NAMALWA (cell line): ENCODE measurements at places on chromosomes 5 and 9.

DNA sequence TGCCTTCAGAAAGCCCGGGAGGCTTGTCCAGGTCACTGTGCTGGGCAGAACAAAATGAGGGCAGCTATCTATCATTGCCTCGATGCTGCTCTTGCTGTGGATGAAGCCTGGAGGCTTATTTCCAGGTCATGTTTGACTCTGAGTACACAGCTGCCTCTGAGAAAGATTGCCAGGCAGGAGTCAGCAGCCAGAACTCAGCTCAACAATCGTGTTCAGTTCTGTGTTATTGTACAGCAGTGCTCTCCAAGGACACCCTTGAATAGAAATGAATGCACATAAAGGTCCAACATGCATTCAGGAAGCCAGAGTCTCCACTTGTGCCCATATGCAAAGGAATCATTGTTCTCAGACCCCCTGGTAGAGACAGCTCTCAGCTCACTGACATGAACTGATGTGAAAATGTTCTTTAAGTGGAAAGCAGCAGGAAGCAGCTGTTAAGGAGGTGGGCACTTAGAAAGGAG, 61.7 kb upstream of the ZFR start:
- no peak for DNase-seq

DNA sequence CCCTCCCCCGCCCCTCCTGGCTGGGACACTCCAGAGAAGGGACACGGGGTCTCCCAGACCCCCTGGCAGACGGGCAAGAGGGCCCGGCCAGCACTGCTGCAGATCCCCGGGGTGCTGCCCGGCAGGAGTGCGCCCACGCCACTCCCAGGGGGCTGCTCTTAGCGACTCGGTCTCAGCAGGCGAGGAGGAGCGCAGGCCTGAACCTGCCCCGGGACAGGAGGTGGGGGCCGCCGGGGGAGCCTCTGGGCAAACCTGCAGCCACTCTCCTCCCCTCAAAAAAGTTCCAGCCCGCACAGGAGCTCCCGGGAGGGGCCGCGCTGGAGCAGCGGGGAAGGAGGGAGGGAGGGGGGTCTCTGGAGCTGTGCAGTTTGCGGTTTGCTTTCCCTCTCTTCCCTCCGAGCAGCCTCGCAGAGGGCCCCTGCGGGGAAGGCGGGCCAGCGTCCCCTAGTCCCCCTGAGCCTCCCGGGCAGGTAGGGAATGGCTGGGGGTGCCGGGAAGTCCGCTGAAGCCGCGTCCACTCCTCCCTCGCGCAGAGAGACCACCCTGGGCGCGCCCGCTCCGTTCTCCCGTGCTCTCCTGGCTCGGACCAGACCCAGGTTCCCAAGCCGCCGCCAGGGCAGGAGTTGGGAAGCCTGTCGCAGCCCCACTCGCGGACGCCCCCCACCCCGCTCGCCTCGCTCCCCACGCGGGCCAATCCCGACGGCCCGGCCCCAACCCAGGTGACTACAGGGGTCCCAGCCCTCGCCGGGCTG, 44.2 kb downstream of the NACC2 start:
- DNase-seq, result no peak

DNA sequence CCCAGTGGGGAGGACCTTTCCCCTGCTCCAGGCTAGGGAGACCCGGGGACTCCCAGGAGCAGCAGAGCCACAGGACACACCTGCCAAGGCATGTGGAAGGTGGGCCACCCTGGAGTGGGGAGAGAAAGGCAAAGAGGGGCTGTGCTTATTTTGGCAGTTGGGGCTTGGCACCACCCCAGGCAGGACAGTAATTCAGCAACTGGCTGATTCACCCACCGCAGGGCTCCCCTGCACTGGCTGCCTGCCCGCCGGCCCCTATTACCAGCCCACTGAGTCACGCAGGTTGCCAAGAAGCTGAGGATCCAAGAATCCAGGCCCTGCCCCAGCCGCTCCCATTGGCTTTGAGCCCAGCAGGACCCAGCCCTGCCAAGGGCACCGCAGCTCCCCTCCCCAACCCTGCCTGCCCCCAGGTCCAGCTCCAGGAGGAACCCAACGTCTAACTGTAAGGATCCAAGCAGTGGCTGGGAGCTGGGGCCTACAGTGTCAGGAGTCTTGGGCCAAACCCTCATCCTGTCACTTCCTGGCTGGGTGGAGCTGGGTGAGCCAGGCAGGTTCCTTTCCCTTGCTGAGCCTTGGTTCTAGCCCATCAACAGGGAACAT, 14.2 kb upstream of the RALGDS start:
- no peak for DNase-seq

- no peak for DNase-seq
Measured at GRCh38 chr5:142063878-142064331, 44.7 kb upstream of the NDFIP1 start.

GRCh38 chr5:157449011-157449723, 10.8 kb upstream of the NIPAL4 start:
- no peak for DNase-seq
